Kidney epithelial cell (primary cell): ENCODE measurements at places on chromosomes 13 and 19. TPM values are rescaled to one million over a fixed set of nuclear protein-coding genes. Genes with fewer than 3 reads are reported as not detected.

The ZNF90 gene
- total RNA-seq: 5.1 TPM in 2 replicates

The GSX1 gene
- not detected in 2 replicates for total RNA-seq

The SOX1 gene
- not detected in 2 replicates for total RNA-seq

The LAIR1 gene
- 1.0 TPM in 1 of 2 replicates, not detected in the other for total RNA-seq

The ATXN8OS gene
- total RNA-seq: not detected in 2 replicates

The ERICH6B gene
- total RNA-seq: not detected in 2 replicates

DNA sequence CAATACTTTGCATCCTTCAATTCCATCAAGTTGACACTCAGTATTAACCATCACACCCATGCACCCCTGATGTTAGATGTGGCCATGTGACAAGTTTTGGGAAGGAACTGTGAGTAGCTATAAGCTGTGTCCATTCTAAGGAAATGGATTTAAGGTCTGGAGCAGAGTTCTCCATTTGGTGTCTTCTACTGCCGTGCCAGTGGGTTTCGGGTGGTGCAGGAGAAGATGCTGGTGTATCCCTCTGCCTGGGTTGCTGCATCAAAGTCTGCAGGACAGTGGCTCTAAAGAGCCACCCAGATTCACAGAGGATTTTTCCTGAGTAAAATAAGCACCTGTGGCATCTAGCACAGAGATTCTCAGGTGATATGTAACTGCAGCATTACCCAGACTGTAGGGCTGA, 105.7 kb upstream of the IRS2 start:
- no peak for DNase-seq

GRCh38 chr13:96958286-96958891, 35.9 kb downstream of the OXGR1 start:
- DNase-seq: peak; percentile 9

GRCh38 chr13:80022146-80022545, 318.8 kb downstream of the SPRY2 start:
- no peak for DNase-seq

DNA sequence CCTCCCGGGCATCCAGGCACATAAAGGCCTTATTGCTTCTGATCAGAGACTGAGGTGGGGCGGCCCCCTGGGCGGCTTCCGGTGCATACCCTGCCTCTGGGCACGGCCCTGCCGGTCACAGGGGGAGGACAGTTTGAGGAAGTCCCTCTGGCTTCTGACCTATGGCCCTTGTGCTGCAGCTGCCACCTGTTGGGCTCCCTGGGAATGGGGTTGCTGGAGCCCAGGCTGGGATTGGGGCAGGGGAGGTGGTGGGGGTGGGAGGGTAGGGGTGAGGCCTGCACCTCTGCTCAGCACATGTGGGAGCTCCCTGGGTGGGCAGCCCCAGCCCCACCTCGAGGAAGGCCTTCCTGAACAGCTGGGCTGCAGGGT, 10.7 kb downstream of the ANO8 start:
- DNase-seq: no peak

DNA sequence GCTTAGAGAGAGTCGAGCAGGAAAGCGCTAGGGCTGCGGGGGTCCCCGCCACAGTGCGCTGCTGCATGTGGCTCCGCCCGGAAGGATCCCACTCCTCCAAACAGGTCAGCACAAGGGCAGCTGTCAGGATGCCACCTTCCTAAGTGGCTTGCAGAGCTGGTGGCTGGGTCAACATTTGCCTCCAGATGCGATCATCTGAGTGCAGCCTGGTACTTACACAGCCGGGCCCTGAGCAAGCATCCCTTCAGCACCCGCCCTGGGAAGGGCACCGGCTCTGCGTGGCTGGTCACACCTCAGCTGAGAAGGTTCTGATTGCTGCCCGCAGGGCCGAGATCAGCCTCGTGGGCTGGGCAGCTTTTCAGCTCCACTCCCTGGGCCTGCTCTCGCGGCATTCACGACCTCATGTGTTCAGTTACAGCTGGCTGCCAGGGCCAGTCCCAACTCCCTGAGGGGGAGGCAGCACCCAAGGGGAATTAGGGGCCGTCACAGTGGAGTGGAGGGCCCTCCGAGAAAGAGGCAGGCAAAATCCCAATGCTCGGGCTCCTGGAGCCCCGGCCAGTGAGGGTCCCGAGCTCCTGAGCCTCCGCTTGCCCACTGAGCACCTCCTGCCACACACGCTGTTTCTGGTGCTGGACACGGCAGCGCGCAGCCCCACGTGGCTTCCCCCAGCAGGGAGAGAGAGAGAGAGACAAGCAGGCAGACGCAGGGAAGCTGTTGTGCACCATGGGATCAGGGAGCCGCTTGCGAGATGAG, 26.8 kb downstream of the AP1M1 start:
- no peak for DNase-seq

- no peak for DNase-seq
Observed at GRCh38 chr19:16377521-16377920, 52.9 kb downstream of the KLF2 start.

- no peak for DNase-seq
Observed at GRCh38 chr13:74243637-74244526, 109.7 kb upstream of the KLF12 start.

DNA sequence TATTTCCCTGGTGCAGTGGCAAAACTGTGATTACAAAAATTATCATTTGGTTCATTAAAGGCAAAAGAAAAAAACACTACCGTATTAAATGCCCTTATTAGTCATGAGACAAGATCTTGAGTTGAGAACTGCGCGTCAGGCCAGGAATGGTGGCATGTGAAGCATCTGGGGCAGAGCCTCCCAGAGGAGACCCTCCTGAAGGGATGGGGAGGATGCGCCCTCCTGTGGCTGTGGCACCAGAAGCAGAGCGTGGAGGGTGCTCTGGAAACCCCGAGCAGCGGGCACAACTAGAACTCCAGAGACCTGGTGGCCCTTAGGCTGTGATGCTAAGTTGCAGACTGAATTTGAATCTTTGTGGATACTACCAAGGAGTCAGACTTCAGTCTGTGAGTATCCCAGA, 11.5 kb downstream of the CUL4A start:
- DNase-seq: no peak

- DNase-seq: peak; percentile 63
Observed at GRCh38 chr13:44237276-44237767, 136.3 kb upstream of the SERP2 start.

DNA sequence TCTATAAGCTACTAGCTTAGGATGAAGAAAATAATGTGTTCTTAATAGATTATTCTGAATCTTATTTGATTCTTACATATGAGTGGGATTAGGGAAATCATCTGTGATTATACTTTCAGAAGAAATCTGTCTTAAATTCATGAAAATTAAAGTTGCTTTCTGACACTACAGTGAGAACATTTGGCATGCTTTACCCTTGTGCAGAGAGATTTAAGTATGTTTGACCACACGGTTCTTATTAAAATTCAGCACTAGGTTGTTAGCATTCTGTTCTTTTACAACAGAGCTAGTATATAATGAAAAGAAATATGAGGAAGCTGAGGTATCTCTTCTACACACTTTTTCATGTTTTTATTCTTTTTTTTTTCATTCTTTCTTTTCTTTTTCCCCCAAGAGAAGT, 2723.9 kb downstream of the PCDH9 start:
- DNase-seq: no peak

- DNase-seq: peak; percentile 56
Observed at GRCh38 chr13:47114030-47114429, 217.2 kb upstream of the HTR2A start.

DNA sequence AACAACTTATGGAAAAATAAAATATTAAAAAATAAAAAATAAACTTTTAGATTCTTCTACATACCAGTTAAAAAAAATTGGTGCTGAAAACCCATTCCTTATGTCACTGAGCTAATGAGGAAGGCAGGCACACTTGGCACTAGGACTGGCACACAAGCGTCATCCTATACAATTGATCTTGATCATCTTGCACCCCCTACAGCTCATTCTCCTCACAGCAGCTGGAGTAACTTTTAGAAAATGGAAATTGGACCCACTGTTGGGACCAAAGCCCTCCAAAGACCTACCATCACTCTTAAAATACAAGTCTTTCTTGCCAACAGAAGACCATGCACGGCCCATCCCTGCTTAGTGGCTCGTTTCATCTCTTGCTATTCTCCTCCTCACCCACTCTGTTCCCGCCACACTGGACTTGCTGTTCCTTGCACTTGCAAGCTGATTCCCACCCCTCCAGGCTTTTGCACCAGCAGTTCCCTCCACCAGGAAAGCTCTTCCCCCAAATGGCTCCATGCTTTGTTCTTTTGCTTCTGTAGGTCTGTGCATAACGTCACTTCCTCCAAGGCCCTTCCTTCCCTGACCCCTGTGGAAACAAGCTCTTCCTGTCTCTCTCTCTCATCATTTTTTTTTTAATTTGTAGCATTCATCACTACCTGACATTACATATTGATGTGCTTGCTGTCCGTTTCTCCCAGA, 11.6 kb downstream of the CTU1 start:
- no peak for DNase-seq

DNA sequence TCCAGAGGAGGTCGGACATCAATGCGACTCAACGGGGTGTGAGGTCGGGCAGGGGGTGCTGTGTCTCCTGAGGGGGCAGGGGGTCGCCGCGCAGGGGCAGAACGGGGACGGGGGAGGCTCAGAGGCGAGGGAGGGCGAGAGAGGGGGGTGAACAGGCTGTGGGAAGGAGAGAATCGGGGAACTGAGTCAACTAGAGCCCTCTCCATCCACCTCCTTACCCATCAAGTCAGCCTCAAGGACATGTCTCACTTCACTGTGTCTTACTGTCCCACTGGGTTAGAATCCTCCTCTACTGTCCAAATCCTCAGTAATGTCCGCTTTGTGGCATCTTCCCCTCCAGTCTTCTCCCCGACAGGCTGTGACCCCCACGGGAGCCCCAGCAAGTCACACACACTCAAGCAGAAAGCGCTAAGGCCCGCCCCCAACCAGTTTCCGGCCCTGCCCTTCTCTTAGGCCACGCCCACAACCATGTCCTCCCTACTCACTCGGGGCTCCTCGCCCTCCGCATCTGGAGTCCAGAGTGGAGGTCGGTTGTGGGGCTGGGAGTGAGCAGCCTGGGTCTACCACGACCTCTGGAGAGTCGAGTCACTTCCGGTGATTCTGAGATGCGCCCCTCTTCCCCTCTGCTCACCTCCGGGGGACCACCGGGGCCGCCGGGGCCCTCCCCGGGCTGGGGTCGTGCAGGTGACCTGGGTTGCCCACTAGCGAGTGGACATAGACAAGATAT, 9.3 kb downstream of the PLEKHA4 start:
- no peak for DNase-seq

GRCh38 chr13:66344805-66345517, 885.2 kb downstream of the PCDH9 start:
- no peak for DNase-seq

DNA sequence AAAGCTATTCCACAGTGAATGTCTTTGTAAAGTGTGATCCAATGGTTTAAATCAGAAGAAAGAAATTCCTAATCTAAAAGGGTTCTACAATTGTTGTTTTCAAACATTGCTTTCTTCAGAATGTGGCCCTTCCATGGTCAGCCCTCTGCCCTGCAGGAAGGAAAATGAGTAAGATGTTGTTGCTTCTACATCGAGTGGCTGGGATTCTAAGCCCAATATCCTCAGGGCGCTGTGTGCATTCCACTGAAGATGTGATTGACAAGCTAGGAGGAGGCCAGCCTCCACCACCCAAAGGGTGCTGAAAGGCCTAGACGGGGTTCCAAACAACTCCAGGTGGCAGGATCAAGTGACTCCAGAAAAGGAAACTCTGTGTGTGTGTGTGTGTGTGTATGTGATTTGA, 316.9 kb upstream of the TSHZ3 start:
- no peak for DNase-seq
